ENCODE measurements at places on chromosomes 1 and 21.

DNA sequence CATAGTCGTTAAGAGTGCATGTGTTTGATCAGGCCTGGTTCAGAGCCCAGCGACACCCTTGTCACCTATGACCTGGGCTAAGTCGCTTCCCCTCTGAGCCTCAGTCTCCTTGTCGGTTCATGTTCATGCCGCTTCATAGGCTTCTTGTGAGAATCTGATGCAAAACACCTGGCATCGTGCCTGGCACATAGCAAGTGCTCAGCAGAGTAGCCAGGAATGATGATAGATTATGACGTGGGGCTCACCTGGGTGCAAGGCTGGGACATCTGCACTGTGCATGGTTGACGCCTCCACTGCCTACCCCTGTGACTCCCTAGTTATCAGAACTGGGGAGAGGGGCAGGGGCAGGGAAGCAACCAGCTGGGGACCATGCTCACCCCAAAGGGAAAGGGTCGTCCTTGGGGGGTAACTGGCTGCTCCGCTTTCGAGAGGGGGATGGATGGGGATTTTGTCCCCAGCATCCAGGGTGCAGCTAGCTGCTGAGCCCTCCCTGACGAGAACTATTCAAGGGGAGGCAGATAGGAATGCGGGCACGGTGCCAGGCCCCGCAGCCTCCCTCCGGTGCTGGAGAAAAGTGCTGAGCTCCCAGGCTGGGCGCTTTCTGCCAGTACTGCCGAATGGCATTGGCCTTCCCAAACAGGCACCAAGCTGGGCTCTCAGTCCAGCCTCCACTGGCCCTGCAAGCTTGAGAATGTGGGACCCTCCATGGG, 9.3 kb downstream of the EFHD2 start:
- no peak for DNase-seq

GRCh38 chr21:42260121-42260520, 41.2 kb downstream of the ABCG1 start:
- no peak for DNase-seq

DNA sequence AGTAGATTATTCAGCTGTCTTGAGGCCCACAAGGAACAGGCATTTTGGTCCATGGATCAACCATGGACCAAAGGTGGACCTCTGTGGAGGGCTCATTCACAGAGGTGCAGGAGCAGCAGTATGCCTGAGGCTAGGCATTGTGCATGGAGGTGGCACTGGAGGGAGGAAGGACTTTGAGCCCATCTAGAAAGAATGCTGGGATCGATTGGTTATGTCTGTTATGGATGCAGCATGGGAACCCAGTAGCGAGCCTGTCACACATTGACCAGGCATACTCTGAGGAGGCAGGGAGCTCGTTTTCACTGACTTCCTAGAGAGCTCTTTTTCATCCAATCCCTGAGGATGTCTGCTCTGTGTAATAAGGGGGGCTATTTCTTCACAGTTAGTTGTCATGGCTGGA, 75.5 kb downstream of the KCNN3 start:
- DNase-seq = no peak

GRCh38 chr1:8363767-8364301, 45.9 kb downstream of the SLC45A1 start:
- DNase-seq = no peak

DNA sequence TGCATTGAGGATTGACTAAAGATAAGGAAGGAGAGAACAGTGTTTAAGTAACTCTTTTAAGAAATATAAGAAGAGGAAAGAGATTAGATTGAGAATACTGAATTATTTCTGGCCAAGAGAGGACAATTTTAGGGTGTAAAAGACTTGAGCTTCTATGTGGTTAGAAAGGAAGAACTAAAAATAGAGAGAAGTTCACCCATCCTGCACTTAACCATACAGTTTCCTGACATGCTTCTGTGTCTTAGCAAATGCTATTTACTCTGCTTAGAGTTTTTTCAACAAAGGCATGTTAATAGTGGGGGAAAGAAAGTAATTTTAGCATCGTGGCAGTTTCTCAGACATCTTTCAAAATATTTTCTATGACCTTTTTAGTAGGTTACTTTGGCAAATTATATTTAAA, 122.8 kb upstream of the GPR52 start:
- no peak for DNase-seq

DNA sequence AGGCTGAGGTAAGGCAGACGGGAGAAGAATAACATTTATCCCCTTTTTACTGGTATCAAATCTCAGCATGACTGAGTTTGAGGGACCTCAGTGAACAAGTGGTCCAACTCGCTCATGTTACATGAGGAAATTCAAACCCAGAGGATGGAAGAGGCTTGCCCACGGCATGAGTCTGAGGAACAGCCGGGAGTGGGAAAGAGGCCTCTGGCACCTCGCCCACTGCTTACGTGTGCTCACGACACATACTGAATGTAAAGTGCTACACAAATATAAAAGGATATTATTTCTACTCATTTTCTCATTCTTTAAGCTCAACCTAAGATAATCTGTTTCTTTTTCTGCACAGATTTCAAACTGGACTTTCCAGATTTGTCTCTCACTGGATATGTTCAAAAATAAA, 14.7 kb downstream of the BEND5 start:
- no peak for DNase-seq

DNA sequence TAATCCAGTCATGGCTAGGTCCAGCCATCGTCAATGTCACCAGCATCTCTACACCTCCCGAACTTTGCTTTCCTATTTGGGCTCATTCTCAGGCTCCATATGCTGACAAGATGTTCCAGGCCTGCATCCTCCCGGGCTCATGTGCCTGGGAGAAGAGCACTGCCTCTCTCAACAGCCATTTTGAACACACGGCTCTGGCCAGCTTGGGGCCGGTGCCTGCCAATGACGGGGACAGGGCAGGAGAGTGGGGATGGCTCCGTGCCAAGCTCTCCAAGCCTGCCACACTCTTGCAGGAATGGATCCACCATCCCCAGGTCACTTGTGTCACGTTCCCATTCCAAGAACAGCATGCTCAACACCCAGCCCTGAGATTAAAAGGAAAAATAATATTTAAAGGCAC, 61.4 kb upstream of the PAX7 start:
- no peak for DNase-seq

DNA sequence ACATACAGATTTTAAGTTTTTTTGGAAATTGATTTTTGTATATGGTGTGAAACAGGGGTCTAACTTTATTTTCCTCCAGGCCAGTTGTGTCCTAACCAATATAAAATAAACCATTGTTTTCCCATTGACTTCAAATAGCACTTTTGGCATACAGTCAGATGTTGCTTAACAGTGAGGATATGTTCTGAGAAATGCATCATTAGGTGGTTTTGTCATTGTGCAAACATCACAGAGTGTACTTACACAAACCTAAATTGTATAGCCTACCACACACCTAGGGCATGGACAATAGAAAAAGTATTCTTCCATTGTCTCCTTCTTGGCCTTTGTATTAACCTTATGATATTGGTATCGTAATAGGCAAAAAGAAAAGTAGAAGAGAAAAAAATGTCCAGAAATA, 37.4 kb upstream of the DISP1 start:
- DNase-seq = no peak

GRCh38 chr1:171792656-171793369, 11.4 kb downstream of the METTL13 start:
- DNase-seq = no peak

GRCh38 chr1:156602557-156602993, 1.3 kb upstream of the GPATCH4 start:
- DNase-seq = no peak

GRCh38 chr1:174640783-174641182, 193.0 kb downstream of the GPR52 start:
- DNase-seq = no peak

GRCh38 chr21:26212220-26212619, 41.6 kb upstream of the APP start:
- DNase-seq = no peak

DNA sequence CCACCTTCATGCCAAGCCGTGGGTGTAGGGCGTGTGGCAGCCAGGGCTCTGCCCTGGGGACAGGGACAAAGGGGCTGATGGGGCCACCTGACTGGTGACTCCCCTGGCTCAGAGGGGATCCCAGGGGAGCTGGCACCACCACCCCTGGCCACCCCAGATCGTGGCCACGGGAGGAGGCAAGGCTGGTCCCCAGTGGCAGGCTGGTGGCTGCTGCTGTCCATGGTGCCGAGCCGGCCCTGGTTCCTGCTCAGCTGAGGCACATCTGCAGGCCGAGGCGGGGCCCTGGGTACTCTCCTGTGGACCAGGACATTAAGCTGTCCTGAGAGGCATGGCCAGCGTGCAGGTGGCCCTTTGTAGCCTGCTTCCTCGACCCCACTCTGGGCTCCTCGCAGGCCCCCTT, 6.5 kb downstream of the PLCH2 start:
- no peak for DNase-seq

DNA sequence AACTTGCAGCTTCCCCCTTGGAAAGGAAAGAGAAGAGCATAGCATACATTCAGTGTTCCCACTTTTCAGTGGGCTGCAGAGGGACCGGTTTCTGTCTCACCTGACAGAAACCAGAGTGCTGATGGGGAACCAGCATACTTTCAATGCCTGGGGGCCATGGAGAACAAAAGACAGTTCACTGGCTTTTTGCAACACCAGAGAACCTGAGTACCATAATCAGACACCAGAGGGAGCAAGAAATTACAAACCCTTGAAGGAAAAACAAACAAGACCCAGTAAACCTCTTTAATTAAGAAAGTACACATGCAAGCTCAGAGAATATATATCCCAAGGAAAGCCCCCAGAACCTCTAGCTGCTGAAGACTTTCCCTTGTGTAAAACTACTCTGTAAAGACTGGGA, 51.1 kb downstream of the CSMD2 start:
- no peak for DNase-seq

GRCh38 chr1:15275921-15276683, 29.1 kb downstream of the FHAD1 start:
- DNase-seq = no peak
